GM23248 (cell line): ENCODE measurements at places on chromosomes 16 and 17. TPM values are rescaled to one million over a fixed set of nuclear protein-coding genes. Genes with fewer than 3 reads are reported as not detected.

DNA sequence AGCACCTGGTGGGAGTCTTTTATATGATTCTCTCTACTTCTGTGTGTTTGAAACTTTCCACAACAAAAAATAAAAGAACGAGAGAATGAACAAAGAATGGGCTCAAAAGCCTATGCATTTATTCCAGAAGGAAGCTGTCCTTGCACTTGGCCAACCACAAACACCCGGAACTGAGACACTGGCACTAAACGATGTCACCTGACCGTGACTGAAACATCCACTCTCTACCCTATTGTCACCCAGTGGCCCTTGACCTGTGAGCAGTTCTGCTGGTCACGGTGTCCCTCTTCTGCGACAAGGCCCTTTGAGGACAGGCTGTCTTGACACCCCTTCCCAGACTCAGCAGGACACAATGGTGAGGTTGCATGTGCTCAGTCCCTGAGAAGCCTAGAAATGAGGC is 56.6 kb downstream of the TEKT5 start:
- no peak for DNase-seq

RILP gene
- polyA plus RNA-seq: 4.4 and 6.5 TPM in 2 replicates

DNA sequence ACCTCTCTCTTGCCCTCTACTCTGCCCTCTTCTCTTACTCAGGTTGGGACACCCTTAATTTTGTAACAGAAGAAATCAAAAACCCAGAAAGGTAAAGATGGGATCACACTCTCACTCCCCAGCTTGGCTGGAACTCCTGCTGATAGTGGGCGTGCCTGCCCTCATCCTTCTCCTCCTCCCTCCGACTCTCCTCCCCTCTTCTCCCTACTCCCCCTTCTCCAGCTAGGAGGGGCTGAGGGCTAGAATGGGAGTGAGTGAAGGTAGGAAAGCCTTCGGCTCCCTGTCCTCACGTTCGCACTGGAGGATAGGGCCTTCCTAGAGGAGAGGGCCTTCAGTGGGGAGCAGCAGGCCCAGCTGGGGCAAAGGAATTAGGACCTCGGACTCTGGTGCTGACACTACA is 20.3 kb downstream of the SLC7A6OS start:
- no peak for DNase-seq

CLDN9 gene
- 0.09 TPM in 1 of 2 replicates, not detected in the other for polyA plus RNA-seq

DNA sequence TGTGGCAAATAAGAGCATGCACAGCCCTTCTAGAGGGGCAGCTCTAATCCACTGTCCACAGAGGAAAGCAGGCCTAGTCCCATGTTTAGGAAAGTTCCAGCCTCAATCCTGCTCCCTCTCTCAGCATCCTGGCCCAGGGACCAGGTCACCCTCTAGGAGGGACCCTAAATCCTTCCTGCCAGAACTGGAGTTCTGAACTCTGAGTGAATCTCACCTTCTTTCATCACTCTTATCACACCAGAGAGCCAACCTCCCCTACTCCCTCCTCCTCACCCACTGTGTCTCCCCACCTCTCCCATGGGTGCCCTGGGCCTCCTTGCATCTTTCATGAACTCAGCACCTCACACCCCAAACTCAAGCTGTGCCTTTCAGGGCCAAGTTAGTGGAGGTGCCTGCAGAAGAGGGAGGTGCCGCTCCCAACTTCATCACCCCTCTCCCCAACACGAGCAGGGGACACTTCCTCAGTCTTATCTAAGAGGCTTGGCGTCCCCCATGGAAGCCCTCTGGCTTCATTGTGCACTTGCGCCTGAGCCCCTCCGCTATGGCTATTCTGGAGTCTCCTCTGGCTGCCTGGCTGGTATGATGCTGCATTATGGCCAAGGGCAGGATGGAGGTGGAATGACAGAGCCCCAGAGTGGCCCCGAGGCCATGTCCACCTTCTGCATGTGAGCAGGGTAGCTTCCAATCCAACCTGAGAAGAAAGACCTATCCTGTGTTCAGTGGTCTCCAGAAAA is 31.7 kb downstream of the PIK3R6 start:
- no peak for DNase-seq

PPL gene
- 0.94 and 1.7 TPM in 2 replicates for polyA plus RNA-seq
